ENCODE measurements at places on chromosomes 4 and X.
A peak's percentile ranks its signal among the peaks of the same experiment; 100 is the strongest.

- DNase-seq: no peak
Measured at GRCh38 chr4:69775321-69775867, 15.0 kb upstream of the SULT1B1 start.

DNA sequence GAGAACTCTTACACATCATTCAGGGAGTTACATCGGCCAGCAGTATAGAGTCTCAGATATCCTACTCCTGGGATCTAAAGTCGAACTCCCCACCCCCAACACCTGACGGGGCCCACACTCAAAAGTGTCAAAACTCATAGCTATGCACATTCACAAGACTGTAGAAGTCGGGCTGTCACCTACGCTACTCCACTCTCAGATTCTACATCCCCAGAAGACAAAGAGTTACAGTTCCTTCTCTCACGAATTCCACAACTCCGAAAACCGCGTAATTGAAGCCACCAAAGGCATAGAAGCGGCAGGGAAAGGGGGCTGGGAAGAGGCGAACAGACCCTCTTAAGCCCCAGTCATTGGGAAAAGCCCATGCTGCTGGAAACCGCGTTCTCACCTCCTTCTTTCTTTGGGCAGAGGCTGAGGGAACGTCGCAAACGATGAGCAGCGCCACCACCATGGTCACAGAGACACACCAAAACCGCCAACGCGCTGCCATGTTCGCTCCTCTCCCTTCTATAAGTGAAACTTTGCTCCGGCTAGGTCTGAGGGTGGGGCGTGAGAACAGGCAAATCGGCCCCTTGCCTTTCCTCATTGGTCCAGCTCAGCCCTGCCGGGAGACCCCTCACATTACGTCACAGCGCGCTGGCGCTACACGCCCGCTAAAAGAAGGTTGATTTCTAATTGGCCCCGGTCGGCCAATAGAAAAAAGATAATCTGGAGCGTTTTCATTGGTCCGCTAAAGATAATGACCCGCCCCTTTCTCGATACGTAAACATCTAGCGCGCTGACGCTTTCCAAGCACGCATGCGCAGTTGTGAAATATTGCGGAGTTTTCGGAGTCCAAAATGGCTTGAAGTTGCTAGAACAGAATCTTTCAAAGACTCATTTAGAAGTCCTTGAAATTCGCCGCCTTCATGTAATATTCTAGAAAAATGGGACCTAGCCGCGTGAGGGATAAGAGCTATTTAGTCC lies at the start of gene MAGT1:
Gene MAGT1, minus strand, starts transcription at position 515 of the 966 bp plus-strand sequence. Its CDS starts 25 bp downstream, at position 490.
- peak; percentile 96 for DNase-seq

DNA sequence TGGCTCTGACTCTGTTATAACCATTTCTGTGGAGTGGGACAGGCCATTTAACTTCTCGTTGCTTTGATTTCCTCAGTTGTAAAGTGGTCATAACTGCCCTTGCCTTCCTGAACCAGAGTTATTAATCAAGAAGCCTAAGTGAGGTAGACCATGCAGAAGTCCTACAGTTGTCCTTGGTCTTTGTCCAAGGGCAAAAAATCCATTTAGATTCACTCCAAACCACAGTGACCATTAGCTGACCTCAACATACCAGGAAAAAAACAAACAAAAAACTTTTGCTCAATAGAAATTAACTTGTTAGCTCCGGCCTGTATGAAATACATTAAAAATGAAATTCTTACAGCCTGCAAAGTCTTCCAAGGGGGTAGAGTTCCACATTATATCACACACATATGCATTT lies 52.7 kb downstream of the TBC1D9 start:
- DNase-seq: no peak

- no peak for DNase-seq
Measured at GRCh38 chr4:10856271-10856782, 171.8 kb upstream of the CLNK start.

DNA sequence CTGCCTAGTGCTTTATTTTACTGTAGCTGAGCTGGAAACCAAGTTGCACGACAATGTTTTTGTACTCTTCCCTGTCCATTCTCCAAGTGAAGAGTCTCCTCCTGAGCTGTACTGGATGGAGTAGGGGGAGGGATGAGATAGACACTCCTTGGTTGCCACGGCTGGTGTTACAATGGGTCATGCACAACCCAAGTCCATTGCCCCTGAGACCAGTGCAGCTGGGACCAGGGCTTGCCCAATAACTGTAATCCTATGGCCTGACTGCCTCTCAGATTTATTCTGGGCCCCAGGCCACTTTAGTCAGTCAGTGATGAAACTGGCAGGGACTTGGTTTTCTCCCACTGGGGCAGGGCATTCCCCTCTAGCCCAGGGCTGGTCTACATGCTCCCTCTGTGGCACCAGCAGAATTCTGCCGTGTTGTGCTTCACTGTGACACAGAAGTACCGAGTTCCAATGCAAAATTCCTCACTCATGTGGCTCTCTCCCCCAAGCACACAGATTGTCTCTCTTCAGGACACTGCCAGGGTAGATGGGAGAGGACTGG lies 203.3 kb upstream of the PCDH18 start:
- DNase-seq: no peak

GRCh38 chrX:12657433-12657832 lies 133.8 kb upstream of the PRPS2 start:
- no peak for DNase-seq

GRCh38 chr4:165877286-165877685 lies 4.2 kb downstream of the TLL1 start:
- DNase-seq: no peak

DNA sequence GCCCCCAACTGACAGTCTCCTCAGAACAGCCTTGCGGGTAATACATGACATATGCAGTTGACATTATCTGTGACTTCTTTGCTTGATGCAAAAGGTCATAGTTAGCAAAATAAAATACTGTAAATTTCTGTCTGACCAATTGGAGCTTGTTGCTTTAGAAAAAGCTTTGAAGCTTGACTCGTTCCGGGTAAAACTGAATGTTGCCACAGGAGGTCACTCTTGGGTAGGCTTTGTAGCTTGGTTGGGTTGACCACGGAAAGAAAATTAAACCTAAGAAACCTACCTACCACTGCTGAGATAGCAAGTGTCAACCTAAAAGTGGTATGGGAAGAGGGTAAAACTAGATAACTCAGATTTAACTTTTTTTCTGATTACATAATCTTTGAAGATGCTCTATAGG lies 23.2 kb downstream of the PRPS2 start:
- peak; percentile 60 for DNase-seq

- DNase-seq: no peak
Measured at GRCh38 chr4:26753617-26754016, 107.0 kb upstream of the STIM2 start.

DNA sequence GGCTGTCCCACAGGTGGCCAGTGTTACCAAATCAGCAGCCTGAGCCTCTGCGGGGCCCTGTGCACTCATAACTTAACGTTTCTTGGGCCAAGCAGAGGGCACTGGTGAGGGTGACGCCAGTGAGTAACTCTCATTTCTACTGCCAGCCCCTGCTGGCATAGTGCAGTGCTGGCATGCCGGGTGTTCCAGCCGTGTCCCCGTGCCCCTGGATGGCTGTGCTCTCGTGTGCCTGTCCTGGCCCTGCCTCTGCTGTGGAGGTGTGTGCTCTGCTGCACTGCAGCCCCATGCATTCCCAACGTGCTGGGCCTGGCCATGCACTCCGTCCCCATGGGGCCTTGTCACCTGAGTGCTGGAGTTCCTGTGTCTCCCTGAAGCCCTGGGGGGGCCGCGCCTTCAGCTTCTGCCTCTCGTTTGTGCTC lies 14.7 kb downstream of the TBC1D14 start:
- DNase-seq: no peak

- DNase-seq: no peak
Measured at GRCh38 chr4:120841580-120841979, 80.9 kb downstream of the PRDM5 start.

- DNase-seq: no peak
Measured at GRCh38 chr4:88017516-88018297, 10.3 kb downstream of the PKD2 start.

GRCh38 chrX:16852617-16853179 lies 17.5 kb downstream of the RBBP7 start:
- DNase-seq: no peak

GRCh38 chr4:15198070-15198727 lies 195.9 kb downstream of the CPEB2 start:
- no peak for DNase-seq

DNA sequence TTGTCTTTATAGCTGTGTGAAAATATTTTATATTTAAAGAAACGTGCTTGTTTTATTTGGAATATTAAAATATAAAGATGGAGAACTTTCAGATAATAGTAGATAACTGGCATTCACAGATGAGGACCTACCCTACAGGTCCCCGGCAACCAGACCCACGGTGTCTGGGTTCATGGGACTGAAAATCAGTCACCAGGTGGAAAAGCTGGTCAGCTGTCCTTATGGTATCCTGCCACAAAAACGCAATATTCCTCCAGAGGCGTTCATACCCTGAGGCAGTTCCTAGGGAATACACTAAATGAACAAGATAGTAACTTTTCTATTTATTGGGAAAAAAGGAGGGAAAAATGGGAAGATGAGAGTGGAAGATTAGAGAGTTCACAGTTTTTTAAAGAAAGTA lies 1.2 kb downstream of the TLR6 start:
- DNase-seq: no peak

DNA sequence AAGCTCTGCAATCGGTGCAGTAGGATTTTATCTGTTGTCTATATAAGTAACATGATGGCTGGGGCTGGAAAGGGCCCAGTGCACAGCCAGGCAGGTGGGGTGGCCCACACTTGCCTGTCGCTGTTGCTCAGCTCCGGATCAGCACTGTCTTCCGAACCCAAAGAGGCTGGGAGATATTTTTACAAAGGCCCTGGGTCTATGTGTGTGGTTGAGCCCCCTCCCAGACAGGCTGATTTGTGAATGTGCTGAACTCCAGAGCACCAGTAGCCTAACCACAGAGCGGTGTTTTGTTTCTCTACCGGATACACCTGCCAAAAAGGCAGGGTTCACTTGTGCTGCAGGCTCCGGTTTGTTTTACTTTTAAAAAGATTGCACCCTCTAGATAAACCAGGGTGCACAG lies 33.5 kb upstream of the CHRNA9 start:
- DNase-seq: peak; percentile 85

GRCh38 chrX:49042581-49043219 lies 457 bp downstream of the TFE3 start:
- DNase-seq: no peak

GRCh38 chr4:161554372-161554990 lies 609.3 kb downstream of the FSTL5 start:
- DNase-seq: no peak

DNA sequence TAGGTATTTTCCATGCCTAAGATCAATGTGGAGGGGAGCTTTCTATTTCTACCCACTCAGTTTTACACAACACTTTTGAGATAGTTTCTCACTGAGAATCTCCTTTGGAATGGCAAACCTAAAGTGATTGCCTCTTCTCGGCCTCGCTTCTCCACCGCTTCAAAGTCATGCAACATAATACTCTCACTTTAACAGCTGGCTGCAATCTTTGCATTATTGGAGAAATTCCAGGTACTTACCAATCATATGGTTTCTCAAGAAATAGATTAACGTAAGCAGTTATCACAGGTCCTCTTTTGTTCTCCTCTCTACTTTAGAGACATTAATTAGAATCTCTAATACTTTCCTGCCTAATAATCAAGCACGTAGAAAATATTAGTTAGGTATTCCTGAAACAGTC lies 3.7 kb upstream of the IL13RA2 start:
- no peak for DNase-seq

DNA sequence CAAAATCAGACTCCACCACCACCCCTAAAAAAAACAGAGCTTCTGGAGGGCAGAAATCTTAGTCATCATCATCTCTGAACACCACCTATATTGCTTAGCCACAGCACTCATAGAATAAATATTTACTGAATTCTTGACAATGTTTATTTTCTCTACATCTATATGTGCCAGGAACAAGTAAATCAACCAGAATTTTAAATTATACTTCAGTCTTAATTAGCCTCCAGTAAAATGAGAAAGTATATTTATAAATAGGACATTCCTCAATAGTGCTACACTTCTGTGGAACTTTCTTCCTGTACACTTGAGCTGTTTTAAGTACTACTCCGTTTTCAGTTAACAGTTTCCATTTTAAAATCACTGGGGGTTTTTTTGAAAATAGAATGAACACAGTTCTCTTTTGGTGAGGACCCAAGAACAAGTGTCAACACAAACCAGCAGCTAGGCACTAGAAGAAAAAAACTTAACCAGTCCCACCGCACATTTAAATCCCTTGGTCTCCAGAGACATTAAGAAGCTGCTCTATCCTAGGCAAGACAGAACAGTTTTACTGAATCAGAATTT lies 25.5 kb downstream of the SMIM14 start:
- DNase-seq: no peak

GRCh38 chrX:98380106-98380505 lies 1496.4 kb downstream of the RPA4 start:
- no peak for DNase-seq
